Bronchial epithelial cell (primary cell): ENCODE measurements at places on chromosomes 3 and 15. TPM values are rescaled to one million over a fixed set of nuclear protein-coding genes. Genes with fewer than 3 reads are reported as not detected.

The GOLGA6D gene
- total RNA-seq: not detected in 2 replicates

The LRIG1 gene
- total RNA-seq: 11.6 and 30.9 TPM in 2 replicates

The FRMD5 gene
- total RNA-seq: 1.3 and 2.0 TPM in 2 replicates

The TEX9 gene
- 2.6 and 3.6 TPM in 2 replicates for total RNA-seq

The AADACL2 gene
- total RNA-seq: not detected in 2 replicates

- no peak for DNase-seq
These were observed 225.2 kb upstream of the ICE2 start for GRCh38 chr15:60704129-60704528.

- DNase-seq: no peak
These were observed 209.3 kb upstream of the ROPN1 start for GRCh38 chr3:124201226-124201625.

DNA sequence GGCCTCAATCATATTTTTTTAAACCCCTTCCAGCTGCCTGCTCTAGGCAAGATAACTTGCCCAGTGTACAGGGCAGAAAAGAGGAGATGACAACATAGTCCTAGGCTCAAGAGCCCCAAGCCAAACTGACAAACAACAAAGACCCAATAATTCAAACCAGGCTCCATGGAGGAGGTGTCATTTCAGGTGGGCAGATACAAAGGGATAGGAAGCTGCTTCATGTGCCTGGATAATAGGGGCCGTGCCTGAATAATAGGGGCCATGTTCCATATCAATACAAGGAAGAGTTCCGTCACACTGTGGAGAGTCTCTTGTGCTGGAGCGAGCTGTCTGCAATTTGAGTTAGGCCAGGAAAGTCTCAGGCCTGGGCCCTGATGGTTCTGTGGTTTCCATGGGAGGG is 35.4 kb upstream of the TRIM71 start:
- no peak for DNase-seq

DNA sequence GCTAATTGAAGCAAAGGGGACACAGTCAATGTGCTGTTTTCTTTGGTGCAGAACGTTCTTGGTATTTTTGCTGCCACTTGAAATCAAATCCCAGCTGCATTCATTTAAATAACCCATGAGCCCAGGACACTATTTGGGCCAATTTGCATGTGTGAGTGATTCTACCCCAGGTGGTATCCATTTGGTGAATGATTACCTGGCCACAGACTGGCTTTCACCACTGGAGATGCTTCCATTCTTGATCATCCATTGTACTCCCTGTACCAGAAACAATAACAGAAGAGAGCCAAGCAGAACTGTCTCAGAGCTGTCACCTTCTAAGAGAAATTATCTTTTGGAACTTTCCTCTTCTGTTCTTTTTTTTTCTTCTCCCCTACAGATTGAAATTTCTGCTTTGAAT is 139.7 kb upstream of the RARB start:
- no peak for DNase-seq

DNA sequence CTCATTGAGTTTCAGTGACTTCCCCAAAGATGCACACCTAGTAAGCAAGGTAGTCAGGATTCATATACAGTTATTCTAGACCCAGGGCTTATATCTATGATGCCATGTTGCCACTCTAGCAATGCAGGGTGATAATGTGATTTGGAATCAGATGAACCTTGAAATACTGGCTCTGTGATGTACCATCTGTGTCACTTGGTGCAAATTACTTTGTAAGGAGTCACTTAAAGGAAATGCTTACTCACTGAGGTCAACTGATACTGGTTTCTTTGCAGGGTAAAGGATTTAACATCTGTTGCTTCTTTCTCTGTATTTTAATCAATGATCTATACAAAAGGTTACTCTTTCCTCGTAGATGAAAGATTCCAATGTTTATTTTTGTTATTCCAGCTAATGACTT is 10.8 kb downstream of the ASB14 start:
- peak; percentile 59 for DNase-seq

DNA sequence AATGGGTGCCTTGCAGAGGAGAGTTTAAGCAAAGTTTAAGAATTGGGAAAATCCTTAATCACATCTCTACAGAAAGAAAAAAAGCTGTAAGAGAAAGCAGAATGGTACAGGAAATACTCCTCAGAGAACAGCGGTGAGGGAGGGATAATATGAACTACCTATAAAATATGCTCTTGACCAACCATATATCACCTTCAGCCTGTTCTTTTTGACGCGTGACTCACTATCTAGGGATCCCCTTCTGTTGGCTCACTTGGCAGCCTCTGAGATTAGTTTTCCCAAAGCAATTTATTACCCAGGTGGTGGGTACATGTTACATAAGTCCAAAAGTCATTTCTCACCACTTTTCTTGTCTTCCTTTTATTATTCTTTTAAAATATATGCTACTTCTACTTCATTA is 97.7 kb downstream of the CNTN6 start:
- DNase-seq: no peak

DNA sequence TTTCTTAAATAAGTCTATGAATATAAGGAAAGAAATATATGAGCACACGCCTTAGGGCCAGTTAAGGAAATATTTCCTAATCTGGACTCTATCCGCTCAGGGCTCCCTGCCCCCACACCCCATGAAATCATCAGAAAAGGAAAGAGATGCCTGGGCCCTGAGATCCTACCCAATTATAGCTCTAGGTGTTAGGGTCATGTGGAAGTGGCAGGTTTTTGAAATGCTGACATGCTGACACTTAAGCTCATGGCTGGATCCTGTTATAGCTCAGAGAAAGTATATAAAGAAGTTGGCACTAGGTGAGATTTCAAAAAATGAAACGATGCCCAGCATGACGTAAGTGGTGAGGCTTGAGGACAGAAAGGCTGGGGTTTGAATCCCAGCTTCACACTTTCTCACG is 43.5 kb upstream of the AKAP13 start:
- peak; percentile 23 for DNase-seq

DNA sequence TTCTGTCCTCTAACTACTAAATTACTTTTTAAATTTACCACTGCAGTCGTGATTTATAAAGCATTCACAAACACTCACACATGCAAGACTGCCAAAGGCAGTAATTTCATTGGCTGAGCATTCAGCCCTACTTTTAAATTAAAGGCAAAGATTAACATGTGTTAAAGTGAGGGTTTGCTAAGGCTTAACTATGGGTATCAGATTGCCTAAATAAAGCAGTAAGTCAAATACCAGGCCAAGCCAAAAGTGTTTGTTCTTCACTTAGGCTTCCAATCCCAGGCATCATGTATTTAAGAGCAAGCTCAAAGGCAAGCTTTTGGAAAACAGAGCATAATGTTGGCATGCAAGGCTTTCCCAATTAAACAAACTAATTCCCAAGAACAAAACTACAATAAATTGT is 187.3 kb downstream of the SUCNR1 start:
- no peak for DNase-seq

DNA sequence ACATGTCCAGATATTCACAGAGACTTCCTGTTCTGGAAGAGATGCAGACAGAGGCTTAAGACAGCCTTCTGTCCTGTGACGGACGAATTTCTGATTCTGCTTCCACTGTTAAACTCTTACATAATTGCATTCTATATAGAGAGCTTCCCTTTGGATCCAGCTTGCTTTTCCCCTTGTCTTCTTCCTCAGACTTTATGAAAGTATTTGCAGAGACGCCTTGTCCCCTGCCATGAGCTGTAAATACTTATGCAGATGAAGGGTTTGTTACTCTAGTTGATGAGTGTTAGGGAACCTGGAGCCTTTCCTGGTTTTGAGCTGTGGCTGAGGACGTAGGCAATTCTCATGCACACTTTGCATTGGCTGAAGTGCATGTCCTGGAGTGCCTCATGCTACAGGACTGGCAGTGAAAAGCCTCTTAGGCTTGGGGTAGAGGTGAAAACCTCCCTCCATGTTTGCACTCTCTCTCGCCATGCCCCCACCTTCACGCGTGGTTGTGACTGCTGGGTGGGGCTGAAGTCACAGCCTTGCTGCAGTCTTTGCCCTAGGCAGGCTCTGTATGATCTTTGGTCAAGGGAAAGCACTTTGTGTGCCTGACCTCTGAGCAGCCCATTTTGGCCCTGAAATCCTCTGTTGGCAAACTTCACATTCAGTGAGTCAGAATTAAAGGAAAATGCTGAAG is 286.6 kb downstream of the PTPRG start:
- no peak for DNase-seq

DNA sequence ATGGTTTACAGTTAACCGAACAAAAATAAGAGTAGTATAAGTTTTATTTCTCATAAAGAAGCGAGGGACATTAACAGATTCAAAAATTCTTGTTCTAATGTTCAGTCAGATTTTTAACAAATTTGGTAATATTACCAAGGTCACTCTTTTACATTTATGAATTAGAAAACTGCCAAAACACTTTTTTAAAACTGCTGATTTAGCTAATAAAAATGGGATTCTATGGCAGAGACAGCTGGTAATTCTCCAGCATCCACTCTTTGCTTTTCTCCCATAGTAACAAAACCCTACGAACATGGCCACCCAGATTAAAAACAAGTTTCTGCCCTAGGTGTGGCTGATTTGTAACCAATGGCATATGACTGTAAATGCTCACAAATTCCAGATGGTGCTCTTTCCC is 71.2 kb downstream of the GPR160 start:
- no peak for DNase-seq

DNA sequence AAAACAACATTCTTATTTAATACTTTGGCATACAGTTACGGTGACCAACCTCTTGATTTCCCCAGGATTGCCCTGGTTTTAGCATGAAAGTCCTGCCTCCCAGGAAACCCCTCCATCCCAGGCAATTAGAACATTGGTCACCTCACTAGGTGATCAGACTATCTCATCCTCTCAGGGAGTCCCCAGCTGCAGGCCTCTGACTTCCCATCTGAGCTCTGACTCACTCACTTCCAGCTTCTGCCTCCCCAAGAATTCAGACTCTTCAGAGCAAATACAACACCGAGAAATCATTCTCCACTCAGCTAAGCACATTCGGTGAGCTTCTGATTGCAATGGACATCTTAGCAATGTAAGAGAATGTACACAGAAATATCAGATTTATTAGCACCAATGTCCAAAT is 92.4 kb upstream of the HES1 start:
- peak; percentile 60 for DNase-seq

GRCh38 chr3:142022381-142022780 is 127.0 kb downstream of the TFDP2 start:
- DNase-seq: no peak

DNA sequence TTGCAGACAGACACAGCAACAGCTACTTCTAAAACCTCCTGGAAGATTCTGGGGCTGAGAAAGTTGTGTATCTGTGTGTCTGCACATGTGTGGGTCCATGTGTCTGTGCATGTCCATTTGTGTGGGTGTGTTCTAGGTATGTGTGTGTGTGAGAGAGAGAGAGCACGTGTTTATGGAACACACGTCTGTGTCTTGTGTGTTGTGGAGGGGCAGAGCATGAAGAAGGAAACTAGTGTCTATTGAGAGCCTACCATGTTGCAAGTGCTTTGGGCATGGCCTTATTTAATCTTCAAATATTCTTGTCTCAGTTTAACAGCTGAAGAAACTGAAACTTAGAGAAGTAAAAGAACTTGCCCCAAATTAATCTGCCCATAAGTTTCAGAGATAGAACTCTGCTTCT is 327.5 kb downstream of the UACA start:
- DNase-seq: no peak

DNA sequence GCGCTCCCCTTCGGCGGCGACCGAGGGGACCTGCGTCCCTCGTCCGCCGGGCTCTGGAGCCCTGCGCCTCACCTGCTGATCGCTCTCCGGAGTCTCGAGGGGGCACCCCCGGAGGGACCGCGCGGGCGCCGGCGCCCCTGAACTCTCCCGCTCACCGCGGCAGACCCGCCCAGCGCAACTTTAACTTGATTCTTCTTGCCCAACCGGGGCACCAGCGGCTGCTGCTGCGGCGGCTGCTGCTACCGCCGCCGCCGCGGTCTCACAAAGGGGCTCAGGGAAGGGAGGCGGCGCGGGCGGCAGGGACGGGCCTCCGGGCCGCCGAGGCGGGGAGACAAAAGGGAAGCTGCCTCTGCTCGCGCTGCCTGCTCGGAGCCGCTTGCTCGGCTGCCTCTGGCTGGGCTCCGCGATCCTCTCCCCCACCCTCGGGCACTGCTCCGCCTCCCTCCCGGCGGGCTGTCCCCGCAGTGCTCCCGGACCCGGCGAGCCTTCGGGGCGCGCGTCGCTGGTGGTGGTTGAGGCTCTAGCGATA is at the start of gene PPM1L:
PPM1L (plus strand) TSS at position 456 of the 529 bp plus-strand sequence.
- DNase-seq: peak; percentile 16
